ENCODE measurements at places on chromosomes 5 and 9.
A peak's percentile ranks its signal among the peaks of the same experiment; 100 is the strongest.

DNA sequence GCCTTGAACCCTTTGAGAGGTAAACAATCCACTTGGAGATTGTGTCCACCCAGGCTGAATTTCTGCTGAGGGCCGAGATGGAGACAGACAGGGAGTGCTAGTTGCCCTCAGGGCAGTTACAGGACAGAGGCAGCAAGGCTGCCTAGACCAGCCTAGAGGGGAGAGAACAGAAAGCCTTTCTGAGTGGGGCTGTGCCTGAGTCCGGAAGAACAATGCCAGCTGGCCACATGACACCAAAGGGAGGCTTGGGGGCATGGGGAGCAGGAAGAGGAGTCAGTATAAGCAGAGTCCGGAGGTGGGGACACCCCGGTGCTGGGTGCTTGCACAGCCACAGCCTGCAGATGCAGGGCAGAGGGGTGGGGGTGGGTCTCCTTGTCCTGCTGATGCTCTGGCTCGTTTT, 145.7 kb downstream of the CFAP90 start:
- DNase-seq: no peak

DNA sequence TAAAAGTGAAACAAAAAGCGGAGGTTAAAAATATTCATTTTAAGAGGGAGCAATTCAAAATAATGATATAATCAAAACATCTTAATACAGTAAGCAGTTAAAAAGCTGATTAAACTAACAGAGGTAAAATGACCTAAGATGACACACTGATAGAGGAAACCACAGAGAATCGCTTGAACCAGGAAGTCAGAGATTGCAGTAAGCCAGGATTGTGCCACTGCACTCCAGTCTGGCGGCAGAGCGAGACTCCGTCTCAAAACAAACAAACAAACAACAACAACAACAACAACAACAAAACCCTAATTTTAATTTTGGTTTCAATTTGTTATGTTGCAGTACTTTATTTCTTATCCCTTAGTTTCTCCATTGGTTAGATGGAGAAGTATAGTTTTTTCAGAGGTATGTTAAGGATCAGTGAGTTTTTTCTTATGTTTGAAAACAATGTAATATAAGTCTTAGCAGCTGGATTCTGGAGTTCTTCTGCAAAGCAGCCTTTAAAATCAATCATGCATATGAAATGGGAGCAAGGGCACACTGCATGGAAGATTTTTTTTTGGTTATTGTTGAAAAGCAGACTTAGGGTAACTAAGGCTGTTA, 58.5 kb downstream of the MLANA start:
- DNase-seq: peak; percentile 41

DNA sequence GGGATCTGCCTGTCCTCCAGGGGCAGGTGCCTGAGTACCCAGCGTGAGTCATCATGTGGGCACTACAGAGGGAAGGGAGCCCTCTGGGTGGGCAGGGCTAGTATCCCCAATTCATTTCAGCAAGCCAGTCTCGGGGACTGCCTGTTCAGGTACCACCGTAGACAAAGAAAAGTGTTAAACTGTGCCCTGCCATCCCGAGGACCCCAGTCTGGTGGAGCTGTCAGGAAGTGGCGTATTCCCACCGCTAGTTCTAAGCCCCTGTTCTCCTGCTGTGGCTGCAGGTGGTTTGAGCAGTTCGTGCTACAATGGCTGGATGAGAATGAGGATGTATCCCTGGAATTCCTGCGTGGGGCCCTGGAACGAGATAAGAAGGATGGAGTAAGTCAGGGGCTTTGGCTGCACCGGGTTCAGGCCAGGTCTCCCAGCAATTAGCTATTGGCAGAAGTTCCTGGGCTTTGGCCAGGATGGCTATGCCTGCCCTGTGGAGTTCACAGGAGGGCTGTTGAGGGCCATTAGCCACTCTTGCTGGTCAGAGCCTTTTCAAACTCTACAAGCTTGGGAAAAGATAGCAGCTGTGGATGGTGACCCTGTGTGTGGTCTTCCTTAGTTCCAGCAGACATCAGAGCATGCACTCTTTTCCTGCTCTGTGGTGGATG, 93.2 kb upstream of the RUSC2 start:
- DNase-seq: no peak

DNA sequence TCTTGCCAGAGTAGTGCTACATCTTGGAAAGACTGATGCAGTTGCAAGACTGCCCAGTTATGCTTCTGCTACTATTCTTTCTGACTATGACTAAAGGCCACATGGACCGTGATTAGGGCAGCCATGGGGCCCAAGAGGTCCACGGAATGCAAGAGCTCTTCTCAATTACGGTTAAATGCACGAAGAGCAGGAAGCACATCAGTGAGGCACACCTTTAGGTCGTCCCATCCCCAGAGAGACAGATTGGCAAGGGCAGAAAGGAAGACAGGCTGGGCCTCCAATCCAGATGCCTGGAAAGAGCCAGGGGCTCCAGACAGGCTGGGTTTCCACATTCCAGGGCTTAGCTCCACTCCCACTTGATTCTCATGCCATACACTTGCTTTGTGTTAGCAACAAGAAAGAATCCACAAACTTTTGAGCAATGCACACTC, 132.3 kb upstream of the SLIT3 start:
- DNase-seq: no peak

DNA sequence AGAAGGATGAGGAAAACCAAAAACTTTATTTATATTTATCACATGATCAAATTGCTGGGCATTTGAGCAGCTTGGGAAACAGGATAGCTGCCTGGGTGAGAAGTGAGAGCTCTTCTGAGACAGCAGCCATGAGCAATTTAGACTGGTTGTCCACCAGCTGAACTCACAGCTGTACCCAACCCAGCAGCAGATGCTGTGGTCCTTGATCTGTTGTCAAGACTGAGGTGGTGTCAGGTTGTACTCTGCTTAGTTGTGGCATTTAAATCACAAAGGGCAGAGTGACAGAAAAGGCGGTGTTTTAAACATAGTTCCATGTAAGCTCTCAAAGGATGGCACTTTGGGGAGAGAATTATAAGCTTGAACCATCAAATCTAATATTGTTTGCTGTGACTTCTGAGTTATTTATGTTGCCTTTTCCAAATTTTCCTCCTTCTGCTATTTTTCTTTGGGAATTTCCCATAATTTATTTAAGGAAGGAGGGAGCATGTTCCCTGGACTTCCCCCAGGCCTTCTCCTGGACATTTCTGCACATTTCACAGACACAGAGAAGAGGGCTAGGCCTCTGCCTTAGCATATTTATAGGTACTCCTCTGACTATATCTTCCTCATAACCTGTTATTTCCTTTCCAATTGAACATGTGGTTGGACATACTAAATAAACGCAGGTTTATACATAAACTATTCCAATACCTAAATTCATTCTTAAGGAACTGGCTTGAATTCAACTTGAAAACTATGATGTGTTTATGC, 117.7 kb upstream of the FER start:
- DNase-seq: no peak

GRCh38 chr5:140130949-140131733, 5.4 kb downstream of the IGIP start:
- no peak for DNase-seq

GRCh38 chr5:138832218-138832617, 42.9 kb downstream of the LRRTM2 start:
- no peak for DNase-seq

GRCh38 chr5:132825033-132825833, 5.2 kb downstream of the SHROOM1 start:
- no peak for DNase-seq

DNA sequence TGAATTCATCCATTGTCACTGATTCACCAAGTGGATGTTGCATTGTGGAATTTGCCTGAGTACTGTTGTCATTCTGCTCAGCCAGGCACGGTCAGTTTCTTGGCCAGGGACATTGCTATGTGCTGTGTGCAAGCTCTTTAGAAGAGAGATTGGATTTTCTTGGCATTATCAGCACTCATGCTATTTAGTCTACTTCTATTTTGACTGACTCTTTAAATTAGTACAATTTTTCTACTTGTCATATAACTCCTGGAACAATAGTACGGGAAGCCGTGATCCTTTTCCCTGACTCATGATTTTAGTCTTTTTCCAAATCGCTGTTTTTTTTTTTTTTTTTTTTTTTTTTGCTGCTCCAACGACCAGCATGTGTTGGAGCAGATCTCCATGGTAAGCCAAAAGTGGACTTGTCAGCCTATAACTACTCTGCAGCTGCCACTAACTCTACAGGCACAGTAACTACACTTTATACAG, 129.7 kb downstream of the CDC42SE2 start:
- DNase-seq: no peak
